ENCODE measurements at places on chromosomes 12 and 14.
A peak's percentile ranks its signal among the peaks of the same experiment; 100 is the strongest.

DNA sequence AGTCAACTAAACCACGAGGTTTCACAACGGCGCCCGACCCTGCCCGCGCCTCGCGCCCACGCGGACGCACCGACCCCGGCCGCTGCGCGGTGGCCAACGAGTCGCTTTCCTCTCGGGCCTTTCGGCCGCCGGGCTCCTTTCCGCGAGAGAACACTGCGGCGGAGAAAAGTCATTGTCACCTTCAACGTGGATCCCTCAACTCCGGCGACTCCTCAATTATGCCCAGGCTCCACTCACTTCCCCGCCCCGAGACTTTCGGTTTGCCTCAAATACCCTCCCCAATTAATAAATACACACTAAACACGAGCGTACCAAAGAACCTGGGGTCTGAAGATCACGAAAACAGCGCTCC is 450 bp downstream of the SINHCAF start:
- peak; percentile 28 for DNase-seq

GRCh38 chr14:64123241-64123822 is 170.8 kb downstream of the ESR2 start:
- no peak for DNase-seq

DNA sequence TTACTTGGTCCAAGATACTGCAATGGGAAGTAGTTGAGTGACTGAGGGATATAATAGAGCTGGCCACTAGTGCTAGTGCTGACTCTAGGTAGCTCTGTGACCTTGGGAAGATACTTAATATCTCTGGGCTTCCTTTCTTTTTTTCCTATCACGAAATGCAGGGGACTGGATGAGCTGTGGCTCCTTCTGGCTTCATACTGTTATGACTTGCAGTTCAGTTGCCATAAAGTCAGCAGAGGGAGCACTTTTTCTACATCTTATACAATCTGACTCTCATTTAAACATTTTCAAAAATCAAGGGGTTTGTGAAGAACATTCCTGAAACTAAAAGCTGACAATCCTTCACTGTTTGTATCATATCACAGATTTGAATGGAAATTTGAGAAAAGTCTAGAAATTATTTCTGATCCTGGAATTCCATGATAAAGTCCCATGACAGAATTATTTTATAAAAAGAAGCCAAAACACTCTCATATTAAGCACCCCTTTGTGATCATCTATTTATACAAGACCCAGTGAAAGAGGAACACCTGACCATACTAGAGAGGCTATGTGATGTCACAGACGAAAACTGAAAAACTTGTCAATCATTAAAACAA is 5.3 kb downstream of the BHLHE41 start:
- no peak for DNase-seq

DNA sequence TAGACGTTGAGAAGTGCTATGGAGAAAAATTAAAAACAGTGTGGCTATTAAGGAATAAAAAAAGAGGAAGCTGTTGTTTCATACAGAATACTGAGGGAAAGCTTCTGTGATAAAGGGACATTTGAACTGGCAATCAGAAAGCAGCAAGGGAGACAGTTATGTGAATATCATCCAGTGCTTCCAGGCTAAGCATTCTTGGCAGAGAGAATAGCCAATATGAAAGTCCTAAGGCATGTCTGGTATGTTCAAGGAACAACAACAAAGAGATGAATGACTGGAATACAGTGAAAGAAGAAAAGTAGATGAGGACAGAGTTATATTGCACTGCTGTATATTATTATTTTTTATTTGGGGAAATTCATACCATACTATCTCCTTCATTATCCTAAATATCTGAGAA is 23.9 kb downstream of the SCAF11 start:
- no peak for DNase-seq

All from stimulated activated CD4-positive, alpha-beta T cell treated with anti-CD3 and anti-CD28 coated beads, TNF-alpha, amount 100 ng/mL, for 24 hours (primary cell).